Left ventricle myocardium superior (tissue), 1 donor: ENCODE measurements at places on chromosomes 12 and 14. TPM values are rescaled to one million over a fixed set of nuclear protein-coding genes. Genes with fewer than 3 reads are reported as not detected.

DNA sequence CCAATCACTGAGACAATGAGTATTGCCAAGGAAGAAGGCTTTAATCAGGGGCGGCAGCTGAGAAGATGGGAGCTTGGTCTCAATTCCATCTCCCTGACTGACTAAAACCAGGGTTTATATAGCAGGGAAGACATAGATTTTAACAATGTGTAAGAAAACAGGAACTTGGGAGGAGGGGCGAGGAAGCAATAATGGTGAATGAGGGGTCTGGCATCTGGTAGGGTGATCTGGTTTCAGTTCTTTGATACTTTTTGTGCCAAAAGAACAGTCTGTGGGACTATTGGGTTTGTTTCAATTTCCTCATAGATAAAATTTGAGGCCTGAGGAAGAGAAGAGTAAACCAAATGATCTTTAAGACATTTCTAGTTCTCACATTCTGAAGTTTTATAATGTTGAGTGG is 49.2 kb downstream of the FUT8 start:
- DNase-seq = no peak

PMCH gene
- not detected for total RNA-seq

GRCh38 chr12:14614704-14615121 is 47.0 kb upstream of the PLBD1 start:
- DNase-seq = no peak

- no peak for DNase-seq
Observed at GRCh38 chr14:31024577-31025366, 677 bp upstream of the AP4S1 start.

KICS2 gene
- total RNA-seq = 2.7 TPM

DNA sequence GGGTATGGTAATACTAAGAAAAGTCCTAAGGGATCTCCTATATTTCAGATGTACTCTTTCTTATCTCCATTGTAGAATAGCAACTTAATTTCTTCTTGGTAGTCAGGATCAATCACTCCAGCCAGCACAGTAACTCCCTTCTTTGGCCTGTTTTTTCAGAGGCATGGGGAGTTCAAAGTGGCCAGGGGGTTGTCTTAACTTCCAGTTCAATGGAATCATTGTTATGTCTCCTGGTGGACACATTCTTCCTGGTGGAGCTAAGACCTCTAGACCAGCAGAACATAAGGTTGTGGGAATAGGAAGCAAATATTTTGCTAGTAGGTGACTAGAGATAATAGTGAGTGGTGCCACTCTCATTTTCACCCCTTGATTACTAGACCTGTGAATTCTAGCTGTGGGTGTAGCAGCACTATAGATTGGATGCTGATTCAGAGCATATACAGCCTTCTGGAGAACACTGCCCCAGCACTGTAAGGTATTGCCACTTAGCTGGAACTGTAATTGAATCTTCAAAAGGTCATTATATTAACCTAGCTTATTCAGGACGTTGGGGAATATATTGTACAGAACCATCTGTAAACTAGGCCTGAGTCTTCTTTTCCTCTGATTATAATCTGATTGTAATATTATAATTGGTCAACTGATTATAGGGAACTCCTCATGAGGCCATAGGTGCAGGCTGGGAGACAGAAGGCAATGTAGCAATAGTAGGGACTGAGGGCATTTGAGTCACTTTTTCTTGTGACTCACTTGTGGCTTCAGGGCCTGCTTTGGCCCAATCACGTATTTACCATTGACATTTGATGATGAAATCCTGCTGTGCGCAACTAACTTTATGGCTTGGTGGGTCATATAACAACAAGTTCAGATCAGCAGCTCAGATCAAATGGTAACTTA is 60.2 kb upstream of the ATP2B1 start:
- no peak for DNase-seq

DNA sequence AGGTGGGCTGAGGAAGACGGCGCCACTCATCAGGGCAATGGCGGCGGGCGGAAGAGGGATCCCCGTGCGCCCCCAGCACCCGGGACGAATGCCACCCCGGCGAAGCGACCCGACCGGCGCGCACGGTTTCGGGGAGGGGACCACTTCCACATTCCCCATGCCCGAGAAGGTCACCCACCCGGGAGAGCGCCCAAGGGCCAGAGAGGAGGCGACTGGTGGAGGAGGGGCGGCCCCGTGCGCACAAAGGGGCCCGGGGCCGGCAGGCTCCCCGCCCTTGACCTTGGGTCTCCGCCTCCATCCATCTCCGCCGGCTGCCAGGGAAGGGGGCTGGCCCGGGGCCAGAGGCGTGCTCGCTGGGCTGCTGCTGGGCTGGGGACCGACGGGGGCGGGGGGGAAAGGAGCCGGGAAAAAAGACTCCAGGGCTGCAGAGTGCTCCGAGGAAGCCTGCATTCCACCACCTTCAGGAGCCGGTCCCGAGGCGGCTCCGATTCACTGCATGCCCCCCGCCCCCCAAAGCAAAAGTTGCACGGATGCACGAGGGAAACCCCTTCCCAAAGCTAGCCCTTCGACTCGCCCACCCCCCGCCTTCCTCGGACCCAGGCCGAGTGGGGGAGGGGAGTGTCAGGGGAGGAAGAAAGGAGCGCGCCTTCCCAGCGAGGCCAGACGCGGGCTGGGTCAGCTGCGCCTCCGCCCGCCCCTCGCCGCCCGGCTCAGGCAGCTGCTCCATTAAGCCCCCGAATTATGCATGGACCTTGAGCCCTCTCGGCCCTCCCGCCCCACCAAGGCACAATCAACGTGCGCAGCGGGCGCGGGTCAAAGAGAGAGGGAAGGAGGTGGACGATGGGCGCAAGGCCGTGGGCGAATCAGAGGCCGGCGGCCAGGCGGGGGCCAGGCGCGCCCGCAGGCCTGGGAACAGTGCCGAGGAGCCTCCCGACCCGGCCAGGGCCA is 26.2 kb downstream of the BCL11B start:
- no peak for DNase-seq

DNA sequence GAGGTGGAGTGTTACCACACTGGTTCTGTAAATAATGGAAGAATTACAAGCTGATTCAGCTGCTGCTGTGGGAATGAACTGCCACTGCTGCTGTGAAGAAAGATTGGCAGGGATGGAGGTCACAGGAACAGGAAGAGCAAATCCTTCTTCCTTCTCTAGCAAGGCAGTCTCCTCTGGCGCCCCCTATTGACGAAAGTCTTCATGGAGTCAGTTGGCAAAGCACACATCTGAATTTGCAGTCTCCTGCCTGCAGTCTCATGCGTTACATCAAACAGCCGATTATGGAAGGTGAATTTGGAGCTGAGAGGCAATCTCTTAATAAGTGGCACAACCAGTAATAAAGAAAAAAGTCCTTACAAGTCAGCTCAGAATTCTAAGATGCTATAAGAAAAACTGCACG is 106.0 kb upstream of the TMTC1 start:
- DNase-seq = peak; percentile 40

LARP4 gene
- total RNA-seq = 55.6 TPM

DNA sequence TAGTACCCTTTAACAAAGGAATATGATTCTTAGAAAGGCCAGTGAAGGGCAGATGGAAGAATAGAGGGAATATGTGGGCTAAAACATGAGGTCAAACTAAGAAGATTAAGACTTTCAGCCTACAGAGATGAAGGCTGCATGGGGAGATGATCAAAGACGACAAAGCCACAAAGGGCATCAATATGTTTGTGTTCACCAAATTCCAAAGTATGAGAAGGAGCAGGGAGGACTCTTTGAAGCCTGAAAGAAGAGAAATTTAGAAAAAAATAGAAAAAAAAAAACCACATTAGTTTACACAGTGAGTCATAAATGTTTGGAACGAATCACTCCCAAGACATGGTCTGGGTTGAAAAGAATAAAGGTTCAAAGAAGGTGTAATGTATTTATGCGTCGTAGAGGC is 131.8 kb downstream of the NEDD1 start:
- no peak for DNase-seq

MANSC4 gene
- not detected for total RNA-seq

DNA sequence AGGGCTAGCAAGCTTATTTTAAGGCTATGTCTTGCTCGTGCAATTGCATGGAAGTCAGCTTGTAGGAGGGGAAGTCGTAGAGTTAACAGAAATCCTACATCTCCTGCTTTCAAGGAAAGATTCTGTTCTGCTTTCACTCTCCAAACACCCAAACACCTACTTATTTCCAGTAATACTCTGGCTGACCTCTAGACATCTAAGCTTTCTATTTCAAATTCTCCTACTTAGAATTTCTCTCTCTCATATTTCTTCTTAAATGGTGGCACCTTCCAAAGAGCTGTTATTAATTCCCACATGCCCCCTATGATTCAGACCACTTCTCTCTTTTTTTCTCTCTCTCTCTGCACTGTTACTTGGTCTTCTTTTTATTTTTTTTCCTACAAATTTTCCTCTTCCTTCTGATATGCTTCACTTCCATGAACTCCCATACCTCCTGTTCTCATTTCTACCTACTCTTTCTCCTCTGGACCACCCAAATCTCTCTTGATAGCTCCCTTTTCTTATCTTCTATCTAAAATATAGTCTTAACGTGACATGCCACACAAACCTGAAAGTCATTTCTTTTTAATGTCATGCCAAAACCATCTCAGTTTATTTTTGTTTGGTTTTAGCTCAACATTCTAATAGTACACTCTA is 90.8 kb downstream of the RPS6KA5 start:
- no peak for DNase-seq

GRCh38 chr12:68207276-68207675 is 18.3 kb downstream of the IL26 start:
- DNase-seq = no peak

GLIPR1L1 gene
- total RNA-seq = not detected

GRCh38 chr12:131816495-131816894 is 11.7 kb upstream of the MMP17 start:
- DNase-seq = no peak

HOXC6 gene
- 0.15 TPM for total RNA-seq
